ENCODE measurements at places on chromosomes 11 and 22.

DNA sequence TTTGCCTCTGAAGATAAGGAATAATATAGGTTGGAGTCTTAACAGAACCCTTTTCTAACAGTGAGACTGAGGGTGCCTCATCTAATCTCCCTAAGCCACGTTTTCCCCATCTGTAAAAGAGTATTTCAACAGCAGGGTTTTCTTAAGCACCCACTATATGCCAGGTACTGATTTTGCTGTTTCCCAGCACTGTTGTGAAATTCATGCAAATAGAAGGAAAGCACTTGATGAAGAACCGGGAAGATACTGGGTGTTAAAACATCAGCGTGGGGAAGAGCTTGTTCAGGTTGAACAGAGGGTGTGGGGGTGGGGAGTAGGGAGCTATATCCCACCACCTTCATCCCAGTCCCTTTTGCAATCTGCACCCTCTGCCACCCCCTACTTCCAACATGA lies 2.8 kb downstream of the HMOX1 start:
- no peak for DNase-seq

- no peak for DNase-seq
Measured at GRCh38 chr22:29663180-29663821, 56.5 kb upstream of the CABP7 start.

DNA sequence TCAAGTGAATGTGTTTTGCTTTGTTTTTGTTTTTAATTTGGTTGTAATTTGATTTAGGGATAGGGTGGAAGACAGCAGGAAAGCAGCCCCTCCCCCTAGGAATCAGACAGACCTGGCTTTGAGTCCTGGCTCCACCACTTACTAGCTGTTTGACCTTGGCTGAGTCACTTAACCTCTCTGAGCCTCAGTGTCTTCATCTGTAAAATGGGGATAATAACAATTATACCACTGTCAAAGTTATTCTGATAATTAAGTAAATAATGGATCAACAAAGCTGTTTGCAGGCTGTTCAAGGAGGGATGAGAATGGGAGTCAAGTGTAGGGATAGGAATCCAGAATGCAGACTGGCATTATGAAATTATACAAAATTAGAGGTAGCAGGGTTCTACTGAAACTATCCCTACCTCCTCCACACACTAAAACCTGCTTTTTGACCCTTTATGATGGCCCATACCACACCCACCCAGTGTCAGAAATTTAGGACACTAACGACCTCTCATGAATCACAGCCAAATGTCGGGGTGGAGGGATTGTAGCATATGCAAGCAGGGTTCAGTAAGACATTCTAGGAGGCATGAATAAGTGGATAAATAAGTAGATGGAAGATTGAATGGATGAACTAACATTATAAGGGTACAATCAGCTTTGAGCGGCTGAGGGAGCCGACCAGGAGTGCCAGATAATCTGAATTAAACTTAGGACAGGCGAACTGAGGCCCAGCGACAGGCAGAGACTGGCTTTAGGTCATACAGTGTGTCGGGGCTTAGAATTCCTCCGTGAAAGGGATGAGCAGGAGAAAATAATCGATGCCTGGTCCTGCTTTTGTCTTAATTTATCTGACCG lies 974 bp downstream of the ANAPC15 start:
- DNase-seq = no peak

DNA sequence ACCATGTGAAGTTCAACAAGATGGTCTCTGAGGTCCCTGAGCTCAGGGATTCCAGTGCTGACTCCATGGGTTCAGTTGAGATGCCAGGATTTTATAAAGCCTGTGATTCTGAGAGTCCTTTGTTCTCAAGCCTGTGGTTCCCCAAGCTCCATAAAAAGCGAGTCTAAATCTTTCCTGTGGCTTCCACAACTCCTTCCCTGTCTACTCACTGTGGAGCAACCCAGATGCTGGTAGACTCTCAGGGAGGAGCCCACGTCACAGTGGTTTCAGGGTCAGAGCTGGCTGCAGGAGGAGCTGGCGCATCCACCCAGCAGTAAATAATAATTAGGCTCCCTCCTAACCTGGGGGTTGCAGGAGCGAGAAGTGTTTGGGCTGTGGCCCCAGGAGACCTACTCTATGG lies 2.0 kb upstream of the RELT start:
- no peak for DNase-seq

DNA sequence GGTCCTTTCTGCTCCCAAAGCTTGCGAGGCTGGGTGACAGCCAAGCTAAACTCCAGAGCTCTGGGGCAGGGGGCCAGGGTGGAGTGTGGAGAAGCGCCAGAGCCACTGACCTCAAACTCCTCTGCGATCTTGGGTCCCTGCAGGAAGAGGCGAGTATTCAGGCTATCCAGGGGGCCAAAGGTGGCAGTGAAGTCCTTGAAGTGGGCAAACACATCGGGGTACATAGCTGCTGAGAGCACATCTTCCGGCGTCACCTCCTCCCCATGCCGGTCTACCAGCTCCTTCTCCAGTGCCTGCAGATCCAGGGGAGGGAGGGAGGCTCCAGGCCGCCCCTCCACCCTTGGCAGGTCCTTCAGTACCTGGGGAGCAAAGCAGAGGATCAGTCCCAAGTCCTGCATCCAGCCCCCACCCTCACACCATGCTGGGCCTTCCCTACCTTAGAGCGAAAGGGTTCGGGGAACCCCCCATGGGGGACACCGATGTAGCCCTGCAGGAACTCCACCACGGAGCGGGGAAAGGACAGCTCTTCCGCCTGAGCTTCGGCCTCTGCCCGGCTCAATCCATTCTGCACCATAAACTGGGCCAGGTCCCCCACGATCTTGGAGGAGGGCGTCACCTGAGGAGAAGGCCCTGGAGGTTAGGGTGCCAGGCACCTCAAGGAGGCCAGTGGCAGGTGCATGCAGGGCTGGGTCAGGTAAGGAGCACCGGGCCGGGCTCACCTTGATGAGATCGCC lies 6.4 kb downstream of the RCE1 start:
- DNase-seq = no peak

DNA sequence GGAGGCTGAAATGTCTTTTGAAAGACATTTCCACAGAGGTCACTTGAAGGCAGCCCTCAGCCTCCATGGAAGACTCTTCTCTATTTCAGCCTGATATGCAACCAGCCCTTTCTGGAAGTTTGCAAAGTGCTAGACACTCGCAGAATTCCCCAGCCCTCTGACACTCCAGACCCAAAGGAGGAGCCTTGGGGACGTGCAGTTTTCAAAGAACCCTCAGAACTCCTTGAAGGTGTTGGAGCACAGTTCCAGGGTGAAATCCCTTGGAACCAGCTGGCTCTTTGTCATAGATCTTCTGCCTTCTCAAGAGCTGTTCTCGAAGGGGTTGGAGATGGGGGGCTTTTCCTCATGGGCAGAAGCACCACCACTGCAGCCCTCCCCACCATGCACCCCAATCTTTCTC lies 19.6 kb downstream of the SPATA19 start:
- no peak for DNase-seq

GRCh38 chr22:46417769-46418168 lies 82.3 kb downstream of the TRMU start:
- no peak for DNase-seq

DNA sequence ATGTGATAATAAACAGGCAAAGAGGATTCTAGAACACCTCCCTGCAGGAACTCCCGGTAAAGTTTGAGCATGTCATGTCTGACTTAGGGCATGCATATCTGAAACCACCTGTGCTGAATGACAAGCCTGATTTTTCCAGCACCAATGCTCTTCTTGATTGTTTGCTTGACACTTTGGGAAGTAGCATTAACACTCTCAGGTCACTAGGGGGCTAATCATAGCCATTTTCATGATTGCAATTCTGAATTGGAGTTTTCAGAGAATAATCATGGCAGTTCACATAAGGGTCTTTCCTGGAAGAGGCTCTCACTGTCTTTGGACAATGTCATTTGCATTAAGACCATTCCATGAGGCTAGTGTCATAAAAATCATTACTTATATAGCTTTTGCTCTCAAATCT lies 234.4 kb upstream of the MTNR1B start:
- DNase-seq = peak; percentile 2

DNA sequence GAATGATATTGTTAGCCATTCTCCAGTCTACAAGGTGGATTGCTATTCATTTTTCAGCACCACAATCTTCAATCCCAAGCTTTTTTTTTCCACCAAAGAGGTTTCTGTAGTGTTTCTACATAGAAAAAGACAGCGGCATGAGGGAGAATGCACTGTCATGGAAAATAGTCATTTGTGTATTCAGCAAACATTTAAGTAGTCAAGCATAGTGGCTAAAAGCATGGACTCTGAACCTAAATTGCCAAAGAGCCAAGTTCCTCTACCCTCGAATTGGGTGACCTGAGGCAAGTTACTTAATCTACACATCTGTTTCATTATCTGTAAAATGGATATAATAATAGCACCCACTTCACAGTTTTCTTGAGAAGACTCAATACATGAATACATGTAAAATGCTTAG lies 14.2 kb downstream of the GAS2 start:
- DNase-seq = no peak

DNA sequence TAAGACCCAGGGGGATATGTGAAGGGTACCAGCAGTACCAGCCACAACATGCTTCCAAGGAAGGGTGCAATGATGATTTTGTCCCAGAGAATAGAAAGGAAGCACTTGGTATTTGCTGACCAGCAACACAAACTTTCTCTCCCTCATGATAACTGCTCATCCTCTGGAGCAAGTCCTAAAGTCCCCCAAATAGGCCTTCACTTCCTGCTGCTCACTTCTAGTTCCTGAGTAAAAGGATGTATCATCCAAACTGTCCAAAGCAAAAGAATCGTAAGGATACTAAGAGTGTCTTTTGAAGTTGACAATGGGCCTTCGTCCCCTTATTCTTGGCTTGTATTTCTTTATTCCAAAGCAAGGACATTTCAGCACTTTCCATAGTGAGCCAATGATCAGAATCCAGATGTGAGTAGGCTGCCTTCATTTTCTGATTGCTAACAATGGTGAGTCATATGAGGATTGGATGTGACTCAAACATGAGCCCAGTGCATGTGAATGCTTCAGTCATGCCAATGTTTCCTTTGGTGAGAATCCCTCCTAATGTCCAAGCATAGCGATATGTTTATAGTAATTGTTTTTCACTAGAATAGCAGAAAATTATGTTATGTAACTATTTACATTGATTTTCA lies 243.4 kb upstream of the POU2AF2 start:
- peak; percentile 78 for DNase-seq

GRCh38 chr11:45577752-45578151 lies 87.7 kb downstream of the CHST1 start:
- DNase-seq = no peak

DNA sequence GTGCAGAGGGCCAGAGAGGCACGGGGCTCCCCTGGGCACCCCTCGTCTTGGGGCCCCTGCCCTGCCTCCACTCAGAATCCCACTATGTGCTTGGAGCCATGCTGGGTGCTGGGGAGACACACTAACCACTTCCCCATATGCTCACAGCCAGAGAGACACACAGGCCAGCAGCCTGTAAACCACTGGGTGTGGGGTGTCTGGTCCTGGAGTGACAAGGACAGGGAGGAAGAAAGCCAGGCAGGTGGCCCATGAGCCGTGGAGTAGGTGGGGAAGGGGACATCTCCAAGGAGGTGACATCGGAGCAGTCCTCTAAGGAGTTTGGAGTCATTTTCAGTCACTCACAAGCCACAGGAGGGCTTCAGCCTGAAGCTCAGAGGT lies 58.9 kb downstream of the CDKN1C start:
- DNase-seq = no peak

DNA sequence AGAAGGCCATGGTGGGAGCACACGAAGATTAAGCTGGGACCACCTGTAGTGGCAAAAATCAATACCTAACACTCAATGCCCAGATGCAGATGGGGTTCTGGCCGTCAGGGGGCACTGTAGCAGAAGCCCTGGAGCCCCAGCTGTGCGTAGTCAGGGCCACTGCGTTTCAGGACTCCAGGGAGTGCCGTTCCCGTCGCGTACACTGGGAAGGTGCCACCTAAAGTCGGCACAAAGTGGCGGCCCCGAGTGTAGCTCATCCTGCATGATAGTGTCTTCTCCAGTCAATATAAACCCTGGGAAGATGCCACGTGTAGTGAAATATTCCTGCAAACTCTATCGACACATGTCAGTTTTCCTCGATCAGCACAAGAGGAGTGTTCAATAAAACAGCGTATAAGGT lies 123.8 kb upstream of the NTM start:
- DNase-seq = no peak

DNA sequence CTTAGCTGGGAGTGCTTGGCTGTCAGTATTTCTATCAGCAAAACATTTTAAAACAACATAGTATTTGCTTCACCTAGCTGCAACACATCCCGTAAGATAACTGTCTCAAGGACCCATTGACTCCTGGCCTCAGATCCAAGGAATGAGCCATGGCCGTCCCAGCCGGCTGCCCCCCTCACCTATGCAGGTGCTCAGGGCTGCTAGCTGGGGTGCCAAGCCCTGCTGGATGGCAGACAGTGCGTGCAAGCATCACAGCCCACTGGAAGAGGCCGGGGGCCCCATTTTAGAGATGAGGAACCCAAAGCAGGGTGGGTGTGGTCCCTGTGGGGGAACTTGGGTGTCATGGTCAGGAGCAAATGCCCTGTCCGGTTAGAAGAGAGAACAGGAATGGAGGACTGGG lies 8.5 kb downstream of the PSMC3 start:
- no peak for DNase-seq

- DNase-seq = peak; percentile 12
Measured at GRCh38 chr22:21865041-21865440, 2.4 kb downstream of the MAPK1 start.

GRCh38 chr11:118068206-118068944 lies 8.5 kb upstream of the TMPRSS4 start:
- no peak for DNase-seq

GRCh38 chr11:3201677-3202181 lies 16.9 kb downstream of the MRGPRG start:
- no peak for DNase-seq

GRCh38 chr11:13762718-13763117 lies 94.2 kb downstream of the FAR1 start:
- DNase-seq = no peak

DNA sequence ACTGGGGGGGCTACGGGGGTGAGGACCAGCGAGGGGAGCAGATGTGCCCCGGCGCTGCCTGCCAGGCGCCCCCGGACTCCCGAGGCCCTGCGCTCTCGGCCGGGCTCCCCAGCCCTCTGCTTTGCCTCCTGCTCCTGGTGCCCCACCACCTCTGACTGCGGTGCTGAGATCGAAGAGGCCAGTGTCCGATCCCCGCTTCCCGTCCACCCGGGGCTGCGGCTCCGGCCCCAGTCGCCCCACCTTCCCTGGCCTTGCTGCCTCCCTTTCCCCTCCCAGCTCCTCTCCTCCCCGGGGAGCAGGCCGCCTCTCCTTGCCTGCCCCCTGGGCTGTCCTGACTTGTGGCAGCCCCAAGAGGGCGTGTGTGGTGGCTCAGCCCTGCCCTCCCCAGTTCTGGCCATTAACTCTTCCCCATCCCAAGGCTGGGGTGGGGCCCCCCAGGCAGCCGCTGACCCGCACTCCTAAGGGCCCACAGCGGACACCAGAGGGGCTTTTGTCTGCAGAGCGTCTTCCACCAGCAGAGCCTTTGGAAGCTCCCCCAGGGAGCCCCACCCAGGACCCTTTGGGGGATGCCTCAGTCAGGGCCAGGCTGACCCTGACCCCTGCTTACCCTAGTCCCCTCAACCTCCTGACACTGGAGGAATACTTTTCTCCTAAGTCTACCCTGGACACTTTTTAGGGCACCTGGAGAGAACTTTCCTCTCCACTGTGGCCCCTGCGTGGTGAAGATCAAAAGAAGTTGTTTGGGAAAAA lies 16.6 kb downstream of the RTN4RL2 start:
- DNase-seq = peak; percentile 43

All from inflammatory macrophage (primary cell).